Kidney (tissue), 22 donors: ENCODE measurements at places on chromosomes 7 and 10.

DNA sequence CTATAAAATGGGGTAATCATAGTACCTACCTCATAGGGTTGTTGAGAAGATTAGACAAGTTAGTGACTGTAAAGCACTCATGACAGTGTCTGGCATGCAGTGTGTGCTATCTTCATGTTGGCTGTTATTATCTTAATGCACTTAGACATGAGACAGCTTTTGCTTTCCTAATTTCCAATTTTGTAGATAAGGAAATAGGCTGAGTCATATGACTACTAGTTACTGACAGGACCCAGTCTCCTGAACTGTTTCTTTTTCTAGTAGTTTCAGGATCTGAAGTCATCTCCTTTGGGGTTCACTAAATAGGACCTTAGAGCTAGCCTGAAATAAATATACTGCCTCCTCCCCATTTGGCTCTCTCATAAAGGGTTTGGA, 74.2 kb downstream of the SNX10 start:
- no peak for DNase-seq

GRCh38 chr10:86668297-86669165, at the start of gene LDB3:
Gene LDB3 (plus strand): TSS chr10:86668511. CDS start chr10:86668692, 181 bp downstream.
- peak; percentile 82 for DNase-seq

DNA sequence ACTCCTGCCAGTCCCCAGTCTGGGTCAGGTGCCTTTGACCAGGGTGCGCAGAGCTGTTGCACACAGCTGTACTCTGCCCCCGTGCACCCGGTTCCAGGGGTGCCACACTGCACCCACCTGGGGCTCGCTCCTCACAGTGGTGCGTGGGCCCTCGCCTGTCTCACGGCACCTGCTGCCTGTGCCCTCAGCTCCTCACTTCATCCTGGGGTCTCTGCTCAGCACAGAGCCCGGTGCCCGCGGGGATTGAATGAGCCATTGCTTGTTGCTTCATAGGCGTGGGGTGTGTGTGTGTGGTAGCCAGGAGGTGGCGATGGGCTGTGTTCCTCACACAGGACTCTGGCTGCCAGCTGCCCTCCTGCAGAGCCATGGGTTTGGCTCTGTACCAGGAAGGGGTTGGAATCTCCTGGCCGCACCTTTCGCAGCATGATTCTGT, 18.5 kb downstream of the EIF3B start:
- DNase-seq: no peak

GRCh38 chr7:46317256-46317655, 396.2 kb upstream of the IGFBP3 start:
- no peak for DNase-seq

DNA sequence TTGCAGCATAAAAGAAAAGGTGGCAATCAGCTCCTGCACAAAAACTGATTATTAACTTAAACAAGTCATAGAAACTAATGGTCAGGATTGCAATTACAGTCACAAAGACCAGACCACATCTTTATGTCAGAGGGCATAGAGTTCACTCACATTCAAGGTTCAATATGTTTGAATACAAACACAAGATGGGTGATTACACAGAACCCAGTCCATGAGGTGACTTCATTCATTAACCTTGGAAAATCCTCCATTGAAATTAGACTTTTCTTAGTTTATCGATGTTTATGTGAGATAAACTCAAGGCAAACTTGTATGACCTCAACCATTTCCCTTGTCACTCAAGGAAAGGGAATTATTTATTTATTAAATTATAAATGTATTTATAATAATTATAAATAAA, 388.6 kb upstream of the LRRTM3 start:
- no peak for DNase-seq

DNA sequence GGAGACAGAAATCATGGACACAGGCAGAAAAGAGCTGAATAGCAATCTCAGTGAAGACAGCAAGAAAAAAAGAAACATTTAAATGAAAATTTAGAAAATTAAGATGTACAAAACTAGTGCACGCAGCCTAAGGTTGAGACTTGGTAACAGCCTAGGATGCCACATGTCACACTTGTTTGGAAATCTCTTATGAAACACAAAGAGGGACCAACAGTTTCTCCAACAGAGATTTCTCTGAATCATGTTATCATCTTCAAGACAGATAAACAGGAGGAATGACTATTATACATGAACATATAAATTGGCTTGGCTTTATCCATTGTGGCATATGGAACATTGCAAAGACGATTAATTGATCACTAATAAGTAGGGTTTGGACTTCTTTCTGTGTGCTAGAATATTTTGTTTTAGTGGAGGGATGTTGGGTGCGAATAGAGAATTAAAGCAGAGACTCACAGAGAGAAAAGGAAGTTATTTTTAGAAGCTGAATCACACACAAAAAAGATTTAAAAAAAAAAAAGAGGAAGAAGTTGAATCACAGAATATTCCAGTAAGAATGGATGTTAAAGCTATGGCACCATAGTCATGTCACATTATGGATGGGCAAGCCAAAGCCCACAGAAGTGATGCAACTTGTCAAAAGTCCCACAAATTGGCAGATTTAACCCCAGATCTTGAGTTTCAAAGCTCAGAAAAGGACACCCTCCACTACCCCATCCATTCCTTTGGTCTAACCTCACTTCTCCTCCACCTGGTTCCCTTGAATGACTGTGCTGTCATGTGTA, 91.6 kb downstream of the MYOF start:
- DNase-seq: no peak

DNA sequence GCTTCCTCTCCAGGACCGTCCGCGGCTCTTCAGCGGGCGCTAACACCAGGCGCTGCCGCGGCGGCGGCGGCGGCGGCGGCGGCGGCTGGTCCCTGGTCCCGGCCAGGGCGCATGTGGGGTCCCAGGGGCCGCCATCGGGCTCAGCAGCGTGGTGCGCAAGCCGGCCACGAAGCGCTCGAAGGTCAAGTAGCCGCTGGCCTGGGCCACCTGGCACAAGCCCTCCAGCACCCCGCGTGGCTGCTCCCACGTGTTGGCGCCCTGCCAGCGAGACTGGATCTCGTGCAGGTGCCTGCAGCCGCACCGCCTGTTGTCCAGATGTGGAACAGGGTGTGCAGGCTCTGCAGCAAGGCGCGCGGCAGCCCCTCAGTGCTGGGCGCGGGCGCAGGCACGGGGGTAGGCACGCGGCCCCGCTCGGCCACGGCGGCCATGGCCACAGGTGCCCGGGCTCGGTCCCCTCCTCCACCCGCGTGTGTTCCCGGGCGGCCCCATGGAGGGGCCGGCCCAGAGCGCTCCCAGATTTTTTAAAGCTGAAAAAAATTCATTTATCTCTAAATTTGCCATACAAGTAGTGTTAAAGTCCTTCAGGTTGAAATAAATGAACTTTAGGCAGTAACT, 884.2 kb upstream of the ZNF722 start:
- no peak for DNase-seq

DNA sequence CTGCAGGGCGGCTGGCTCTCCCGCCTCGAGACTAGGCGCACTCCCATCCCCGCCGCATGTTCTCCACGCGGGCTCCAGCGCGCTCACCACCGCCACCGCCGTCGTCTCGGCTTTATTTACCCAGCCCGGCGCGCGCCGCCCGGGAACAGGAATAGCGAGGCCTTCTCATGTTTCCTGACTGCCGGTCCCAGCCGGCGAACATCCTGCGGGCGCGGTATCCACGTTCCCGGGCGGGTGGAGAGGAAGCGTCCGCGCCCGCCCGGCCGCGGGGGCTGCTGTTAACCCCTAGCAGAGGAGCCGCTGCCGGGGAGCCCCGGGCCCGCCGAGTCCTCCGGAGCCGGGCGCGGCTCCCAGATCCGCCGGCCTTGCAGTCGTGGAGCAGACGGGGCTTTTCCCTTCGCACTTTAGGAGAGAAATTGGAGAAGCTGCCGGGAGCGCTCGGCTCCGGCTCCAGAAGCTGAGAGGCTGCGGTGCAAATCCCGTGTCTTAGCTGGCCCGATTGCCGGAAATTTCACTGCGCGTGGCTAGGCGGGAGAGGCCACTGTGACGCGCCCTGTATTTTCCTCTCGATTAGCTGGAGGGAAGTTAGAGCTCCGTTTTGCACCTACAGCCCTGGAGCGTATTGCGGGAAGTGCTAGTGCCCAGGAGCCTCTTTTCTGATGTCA, at the start of gene MKX:
Gene MKX (minus strand): TSS at position 88 of the 665 bp plus-strand sequence. CDS start 2,404 bp downstream, outside the sequence.
- peak; percentile 80 for DNase-seq

GRCh38 chr10:131311402-131311660, 190 bp downstream of the TCERG1L start:
- DNase-seq: no peak

DNA sequence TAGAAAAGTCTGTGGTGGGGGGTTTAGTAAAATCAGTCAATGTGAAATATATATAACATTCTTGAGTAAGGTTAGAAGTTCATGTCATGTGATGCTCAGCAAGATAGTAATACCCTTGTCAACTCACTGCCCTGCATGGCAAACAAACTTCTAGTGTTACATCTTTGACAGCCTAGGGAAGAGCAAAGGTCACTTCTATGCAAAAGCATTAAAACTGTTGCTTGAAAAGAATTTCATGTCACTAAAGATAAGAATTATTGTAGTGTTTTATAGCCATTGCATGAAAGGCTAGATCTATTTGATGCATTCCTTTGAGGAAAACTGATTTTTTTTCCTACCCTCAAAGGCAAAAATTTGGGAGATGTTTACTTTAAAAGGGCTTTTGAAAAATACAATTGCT, 176.0 kb downstream of the SKAP2 start:
- DNase-seq: no peak
